NCI-H1417 treated with DMSO at 0.1 percent for 48 hours (cell line): ENCODE measurements at places on chromosomes 16 and 17.

DNA sequence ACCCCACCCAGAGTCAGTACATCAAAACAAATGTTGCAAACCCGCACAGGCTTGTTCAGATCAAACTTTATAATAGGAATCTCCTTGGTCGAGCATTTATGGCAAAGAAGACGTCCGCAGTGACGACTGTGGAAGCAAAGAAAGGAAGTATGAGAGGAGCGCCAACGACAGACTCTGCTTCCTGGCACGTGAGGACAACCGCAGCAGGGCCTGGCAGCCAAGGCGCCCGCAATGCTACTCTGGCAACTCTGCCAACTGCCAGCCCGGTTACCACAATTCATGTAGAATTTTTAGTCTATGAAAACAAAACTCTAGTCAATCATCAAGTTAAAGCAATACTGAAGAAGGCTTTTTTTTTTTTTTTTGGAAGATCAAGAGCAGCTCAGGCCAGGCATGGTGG lies 24.8 kb downstream of the CYB5D2 start:
- no peak for DNase-seq

GRCh38 chr16:90083139-90083538 lies 6.0 kb upstream of the PRDM7 start:
- no peak for DNase-seq

- DNase-seq = no peak
These were observed 1.3 kb downstream of the BAIAP3 start for GRCh38 chr16:1334739-1335138.

DNA sequence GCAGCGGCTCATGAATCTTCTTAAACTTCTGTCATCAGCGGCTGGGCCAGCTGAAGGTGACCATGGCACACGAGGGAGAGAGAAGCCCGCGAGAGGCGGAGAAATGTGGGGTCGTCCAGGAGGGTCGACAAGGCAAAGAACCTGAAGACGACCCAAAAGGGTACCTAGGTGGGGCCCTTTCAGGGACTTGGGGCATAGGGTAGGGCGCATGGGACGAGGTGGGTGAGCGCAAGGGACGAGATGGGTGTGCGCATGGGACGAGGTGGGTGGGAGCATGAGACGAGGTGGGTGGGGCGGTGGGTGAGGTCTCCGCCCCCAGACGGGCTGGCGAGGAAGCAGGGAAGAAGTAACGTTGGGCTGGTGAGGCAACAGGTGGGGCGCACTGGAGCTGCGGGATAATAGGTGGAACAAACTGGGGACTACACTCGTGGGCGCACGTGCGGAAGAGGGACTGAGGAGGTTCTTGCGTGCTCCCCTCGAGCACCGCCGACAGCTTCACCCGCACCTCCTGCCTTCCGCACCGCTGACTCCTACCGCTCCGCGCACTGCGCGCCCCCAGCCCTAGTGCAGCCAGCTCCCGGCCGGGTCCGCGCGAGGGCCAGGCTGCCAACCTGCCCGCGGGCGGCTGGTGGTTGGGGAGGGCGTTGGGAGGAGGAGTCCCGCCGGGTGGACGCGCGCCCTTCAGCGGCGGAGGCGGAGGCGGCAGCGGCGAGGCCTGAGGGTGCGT lies 23.2 kb upstream of the CRYM start:
- no peak for DNase-seq

DNA sequence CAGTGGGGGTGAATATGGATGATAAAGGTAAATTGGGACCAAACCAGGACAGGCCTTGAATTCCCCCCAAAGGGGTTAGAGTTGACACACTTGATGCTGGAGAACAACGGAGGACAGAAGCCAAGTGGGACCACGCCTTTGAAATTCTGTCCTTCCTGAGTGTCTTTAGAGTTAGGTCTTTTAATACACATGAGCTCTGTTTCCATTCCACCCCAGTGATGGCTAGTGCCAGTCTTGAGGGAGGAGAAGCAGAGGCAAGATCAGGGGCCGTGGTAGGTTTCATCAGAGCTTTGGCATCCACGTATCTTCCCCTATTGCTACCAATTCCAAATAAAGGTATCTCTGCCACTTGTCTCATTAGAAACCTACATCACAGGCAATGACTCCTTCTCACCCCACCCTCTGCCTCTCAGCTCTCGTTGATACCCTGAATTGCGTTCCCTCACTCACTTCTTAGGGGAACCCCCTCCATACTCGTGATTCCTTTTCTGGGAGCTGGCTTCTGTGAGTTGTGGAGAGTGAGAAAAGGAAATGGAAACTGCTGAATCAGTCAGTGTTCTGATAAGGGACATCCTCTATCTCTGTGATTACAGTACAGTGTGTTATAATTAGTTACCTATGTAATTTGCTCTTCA lies 2.4 kb upstream of the CCL3L1 start:
- no peak for DNase-seq

DNA sequence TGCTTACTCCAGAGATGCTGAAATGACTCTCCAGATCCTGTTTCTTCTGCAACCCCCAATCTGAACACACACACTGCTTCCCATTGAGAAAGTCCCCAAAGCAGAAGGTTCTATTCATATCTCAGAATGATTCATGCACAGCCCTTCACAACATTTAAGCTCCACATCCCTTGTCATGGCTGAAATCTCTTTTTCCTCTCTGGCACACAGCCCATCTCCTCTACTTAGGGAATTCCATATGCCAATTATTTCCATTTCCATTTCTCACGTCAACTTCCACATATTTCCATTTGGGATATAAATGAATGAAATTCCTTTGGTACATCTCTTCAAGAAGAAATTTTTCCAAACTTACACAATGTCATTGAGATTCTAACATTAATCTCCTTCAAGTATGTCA lies 119.6 kb downstream of the CDH11 start:
- DNase-seq = no peak

GRCh38 chr16:1650131-1650530 lies 27.9 kb upstream of the JPT2 start:
- DNase-seq = no peak

- DNase-seq = no peak
These were observed 5.3 kb downstream of the DEF8 start for GRCh38 chr16:89953671-89954406.
